ENCODE measurements at places on chromosomes 13 and 19.

DNA sequence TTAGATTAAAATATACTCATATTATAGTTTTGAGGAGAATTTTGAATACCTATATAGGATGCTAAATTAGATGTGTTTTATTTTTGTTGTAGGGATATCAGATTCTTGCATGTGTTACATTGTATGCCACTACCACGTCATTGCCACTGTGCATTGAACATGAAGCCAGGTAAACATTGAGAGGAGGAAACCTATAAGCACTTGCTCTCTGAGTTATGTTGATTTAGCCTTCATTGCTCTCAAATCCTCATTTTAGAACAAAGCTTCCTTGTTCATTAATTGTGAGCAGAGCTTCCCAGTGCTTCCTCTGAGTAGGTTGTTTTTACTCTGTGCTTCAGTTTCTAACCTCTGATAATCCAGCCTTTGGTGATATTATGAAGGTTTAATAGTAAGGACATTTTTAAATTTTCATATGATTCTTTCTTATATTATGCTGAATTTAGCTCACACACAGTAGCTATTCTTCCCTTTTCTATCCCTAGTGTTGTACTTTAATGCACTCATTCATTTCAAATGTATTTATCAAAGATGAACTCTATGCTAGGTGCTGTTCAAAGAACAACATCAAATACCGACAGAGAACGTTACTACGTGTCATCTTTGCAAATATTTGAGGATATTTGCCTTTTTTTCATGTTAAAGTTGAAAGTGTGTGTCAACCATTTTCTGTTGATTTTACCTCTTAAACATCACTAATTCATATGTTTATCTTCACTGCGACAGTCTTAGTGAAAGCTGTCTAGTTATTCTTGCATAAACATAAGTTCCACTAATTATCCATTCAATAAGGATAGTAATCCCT lies 1448.0 kb upstream of the MIR17HG start:
- DNase-seq = no peak

DNA sequence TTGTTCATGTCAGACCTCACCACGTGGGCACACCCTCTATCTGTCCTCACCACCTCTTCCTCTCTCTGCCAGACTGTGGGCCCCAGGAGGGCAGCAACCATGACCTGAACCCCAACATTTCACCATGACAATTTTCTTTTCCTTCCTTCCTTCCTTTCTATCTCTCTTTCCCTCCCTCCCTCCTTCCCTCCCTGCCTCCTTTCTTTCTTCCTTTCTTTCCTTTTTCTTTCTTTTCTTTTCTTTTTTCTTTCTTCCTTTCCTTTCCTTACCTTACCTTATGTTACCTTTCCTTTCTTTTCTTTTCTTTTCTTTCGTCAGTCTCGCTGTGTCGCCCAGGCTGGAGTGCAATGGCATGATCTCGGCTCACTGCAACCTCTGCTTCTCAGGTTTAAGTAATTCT lies 8.7 kb upstream of the FCER2 start:
- DNase-seq = no peak

DNA sequence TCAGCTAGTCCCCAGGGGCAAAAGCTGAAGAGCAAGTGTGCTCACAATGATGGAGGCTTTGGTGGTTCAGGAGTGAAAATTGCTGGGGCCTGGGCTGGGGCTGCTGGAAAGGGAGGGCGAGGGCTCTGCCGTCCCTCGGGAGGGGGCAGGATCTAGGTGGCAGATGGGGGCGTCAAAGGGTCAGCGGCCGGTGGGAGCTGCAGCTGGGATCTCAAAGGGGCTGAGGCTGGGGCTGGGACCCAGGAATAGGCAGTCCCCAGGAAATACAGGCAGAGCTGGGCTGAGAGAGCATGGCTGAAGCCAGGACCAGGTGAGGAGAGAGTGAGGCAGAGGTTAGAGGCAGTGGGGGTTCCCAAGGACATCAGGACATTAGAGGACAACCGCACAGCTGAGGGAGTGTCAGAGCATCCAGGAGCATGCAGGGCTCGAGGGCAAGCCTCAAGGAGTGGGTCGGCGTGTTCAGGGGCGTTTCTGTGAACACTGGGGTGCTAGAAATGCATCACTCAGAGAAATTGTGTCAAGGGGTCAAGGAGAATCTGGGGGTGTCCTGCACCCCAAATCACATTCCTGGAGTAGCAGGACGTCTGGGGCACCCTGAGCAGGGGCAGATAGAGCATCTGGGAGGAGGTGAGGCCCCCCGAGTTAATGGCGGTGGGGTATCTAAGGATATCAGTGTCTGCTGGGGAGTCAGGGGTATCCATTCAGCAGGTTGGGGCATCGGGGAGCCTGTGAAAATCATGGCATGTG lies 1.2 kb upstream of the SYNE4 start:
- no peak for DNase-seq

- DNase-seq = no peak
These were observed 37.5 kb upstream of the ZNF254 start for GRCh38 chr19:24049537-24049936.

GRCh38 chr13:28623782-28624706 lies 34.9 kb upstream of the POMP start:
- no peak for DNase-seq

GRCh38 chr19:34504273-34504808 lies 22.8 kb downstream of the WTIP start:
- DNase-seq = no peak
